Activated CD8-positive, alpha-beta memory T cell treated with anti-CD3 and anti-CD28 coated beads, Interleukin-2, amount 50 U/mL, for 4 hours (primary cell): ENCODE measurements at places on chromosomes 1 and 21.
A peak's percentile ranks its signal among the peaks of the same experiment; 100 is the strongest.

DNA sequence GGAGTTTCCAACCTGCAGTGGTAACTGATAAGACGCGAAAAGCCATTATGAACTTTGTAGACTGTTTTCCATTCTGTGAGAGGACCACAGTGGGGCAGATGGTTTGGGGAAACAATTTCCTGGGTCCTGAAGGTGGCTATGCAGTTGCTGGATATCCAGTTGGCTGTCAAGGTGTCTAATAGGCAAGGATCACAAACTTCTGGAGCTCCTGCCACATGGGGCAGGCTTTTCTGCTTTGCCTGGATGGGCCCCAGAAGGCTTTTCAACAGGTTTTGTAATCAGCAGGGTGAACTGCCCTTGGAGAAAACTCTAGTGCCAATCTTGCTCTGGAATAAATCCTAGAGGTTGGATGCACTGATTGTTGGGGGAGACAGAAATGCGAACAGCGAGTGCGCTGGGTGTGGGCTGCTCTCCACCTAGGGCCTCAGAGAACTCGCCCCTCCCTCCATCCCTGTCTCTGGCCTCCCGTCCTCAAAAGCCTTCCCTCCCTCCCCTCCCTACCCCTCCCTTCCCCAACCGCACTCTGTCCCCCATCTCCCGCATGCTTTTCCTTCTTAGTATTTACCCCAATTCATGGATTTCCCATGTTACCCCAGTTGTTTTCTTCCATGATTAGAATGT lies 210.3 kb upstream of the USP24 start:
- no peak for DNase-seq

DNA sequence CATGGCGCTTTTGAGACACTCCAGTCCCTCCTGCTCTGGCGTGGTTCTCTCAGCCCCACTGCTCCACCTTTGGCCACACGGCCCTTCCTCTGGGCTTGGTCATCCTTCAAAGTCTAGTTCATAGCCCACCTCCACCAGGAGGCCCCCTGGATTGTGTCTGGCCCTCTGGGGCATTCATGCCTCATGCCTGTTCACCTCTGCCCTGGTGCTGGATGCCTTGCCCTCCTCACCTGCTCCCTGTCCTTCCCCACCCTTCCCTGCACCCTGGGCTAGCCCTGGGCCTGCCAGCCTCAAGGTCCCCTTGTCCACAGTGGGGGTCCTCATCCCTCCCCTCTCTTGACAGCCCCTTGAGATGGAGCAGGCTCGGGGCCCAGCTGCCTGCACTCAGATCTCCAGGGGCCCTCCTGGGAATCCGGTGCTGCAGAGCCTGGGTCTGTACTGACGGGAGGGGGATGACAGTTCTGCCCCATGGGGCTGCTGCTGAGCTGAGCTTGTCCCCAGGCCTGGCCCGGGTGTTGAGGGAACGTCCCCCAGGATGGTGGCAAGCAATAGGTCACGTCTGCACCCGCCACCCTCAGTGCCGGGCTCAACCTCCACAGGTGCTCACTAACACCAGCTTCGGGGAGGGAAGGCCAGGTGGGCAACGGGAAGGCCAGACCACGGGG lies 18.4 kb downstream of the PRXL2B start:
- no peak for DNase-seq

GRCh38 chr1:228440761-228441500 lies 24.3 kb upstream of the TRIM17 start:
- DNase-seq, result no peak

GRCh38 chr1:212873518-212873917 lies 15.4 kb downstream of the FLVCR1 start:
- no peak for DNase-seq

GRCh38 chr1:29436181-29436785 lies 200.0 kb downstream of the PTPRU start:
- no peak for DNase-seq

GRCh38 chr1:180515857-180516388 lies 13.5 kb upstream of the ACBD6 start:
- peak; percentile 47 for DNase-seq

- peak; percentile 64 for DNase-seq
These were observed 52.4 kb downstream of the CHD5 start for GRCh38 chr1:6127587-6128163.

GRCh38 chr21:31733551-31734149 lies 1.7 kb upstream of the SCAF4 start:
- no peak for DNase-seq

- no peak for DNase-seq
These were observed 32.2 kb downstream of the BATF3 start for GRCh38 chr1:212667223-212668139.

- DNase-seq, result no peak
These were observed 28.2 kb upstream of the SLC30A1 start for GRCh38 chr1:211606914-211607753.

GRCh38 chr1:15134285-15134684 lies 19.3 kb upstream of the TMEM51 start:
- DNase-seq, result no peak

DNA sequence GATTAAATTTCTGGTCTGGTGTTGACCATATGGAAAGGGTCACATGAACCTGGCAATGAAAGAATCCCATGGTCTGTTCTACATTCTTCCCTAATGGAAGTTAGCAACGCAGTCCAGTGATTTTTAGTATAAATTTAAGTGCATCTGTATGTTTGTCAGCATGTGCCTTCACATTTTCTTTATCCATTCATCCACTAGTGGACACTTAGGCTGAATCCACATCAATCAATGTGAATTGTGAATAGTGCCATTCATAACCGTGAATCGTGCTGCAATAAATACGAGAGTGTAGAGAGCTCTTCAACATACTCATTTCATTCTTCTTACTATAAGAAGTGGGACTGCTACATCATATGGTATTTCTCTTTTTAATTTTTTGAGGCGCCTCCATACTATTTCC lies 12.7 kb upstream of the IFI16 start:
- no peak for DNase-seq

DNA sequence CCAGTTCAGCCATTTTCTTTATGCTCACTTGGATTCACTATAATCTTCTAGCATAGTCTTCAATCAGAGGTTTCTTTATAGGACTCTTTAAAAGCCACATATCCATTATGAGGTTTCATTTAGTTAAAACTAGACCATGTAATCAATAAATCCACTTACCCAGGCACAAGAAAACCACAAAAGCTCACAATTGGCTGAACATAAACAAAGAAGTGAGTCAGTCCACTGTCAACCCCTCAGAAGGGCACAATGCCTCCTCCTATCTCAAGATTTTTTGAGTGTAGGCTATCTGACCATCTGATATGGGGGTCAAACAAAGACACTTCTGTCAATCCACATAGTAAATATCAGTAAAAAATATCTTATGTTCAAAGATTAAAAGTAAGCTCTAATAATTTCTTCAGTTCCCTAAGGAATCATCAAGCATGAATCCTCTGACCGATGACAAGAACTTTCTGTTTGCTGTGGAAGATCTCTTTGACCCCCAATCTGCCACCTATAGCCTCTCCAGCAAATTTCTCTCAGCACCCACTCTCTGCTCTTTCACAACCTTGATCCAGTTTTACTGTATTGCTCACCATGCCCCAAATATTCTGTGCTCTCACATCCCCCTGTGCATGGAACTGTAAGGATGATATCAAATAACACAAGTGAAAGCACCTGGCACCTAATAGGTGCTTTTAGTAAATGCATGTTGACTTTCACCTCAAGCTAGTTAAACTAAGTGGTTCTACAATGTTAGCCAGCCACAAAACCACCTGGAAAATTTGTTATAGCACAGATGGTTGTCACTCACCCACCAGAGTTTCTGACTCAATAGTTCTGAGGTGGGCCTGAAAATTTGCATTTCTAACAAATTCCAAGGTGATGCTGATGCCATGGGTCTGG lies 16.7 kb downstream of the RAB3B start:
- no peak for DNase-seq

GRCh38 chr1:223732993-223733798 lies 20.9 kb downstream of the CAPN2 start:
- DNase-seq, result no peak
